CD8-positive, alpha-beta T cell (primary cell): ENCODE measurements at places on chromosomes 6 and 20.

DNA sequence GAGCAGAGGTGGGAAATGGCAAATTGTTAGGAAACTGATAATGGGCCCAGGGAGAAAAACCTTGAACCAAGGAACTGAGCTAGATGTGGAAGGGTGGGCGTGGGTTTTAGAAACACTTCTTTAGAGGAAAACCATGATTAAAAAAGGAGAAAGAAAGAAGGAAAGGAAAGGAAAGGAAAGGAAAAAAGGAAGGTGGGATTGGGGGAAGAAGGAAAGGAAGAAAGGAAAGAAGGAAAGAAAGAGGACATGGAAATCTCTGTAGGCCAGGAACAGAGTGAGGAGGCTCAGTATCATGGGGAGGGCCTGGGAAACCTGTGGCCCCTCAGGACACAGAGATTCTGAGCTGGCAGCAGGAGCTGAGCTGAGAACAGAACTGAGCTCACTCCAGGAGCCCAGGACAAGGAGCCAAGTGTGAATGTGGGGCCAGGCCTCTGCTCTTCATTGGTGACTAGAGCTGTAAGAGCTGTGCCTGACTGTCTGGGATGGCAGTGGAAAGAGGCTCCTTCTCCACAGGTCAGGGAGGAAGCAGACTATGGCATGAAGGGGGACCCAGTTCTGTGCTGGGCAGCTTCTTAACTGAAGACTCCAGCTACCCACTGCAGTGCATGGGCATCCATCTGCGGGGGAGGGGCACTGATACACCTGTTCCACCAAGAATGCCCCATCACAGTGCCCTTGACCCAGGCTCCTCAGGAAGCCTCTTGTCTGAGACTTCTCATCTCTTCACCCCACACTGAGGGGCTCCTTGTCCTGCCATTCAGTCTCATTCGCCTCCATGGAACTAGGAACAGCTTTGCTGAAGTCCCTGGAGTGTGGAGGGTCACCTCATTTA, 116.1 kb upstream of the BACH2 start:
- DNase-seq: no peak

GRCh38 chr6:133062696-133063306, 178.4 kb upstream of the EYA4 start:
- no peak for DNase-seq

GRCh38 chr6:147192278-147192911, 11.8 kb upstream of the STXBP5 start:
- no peak for DNase-seq

DNA sequence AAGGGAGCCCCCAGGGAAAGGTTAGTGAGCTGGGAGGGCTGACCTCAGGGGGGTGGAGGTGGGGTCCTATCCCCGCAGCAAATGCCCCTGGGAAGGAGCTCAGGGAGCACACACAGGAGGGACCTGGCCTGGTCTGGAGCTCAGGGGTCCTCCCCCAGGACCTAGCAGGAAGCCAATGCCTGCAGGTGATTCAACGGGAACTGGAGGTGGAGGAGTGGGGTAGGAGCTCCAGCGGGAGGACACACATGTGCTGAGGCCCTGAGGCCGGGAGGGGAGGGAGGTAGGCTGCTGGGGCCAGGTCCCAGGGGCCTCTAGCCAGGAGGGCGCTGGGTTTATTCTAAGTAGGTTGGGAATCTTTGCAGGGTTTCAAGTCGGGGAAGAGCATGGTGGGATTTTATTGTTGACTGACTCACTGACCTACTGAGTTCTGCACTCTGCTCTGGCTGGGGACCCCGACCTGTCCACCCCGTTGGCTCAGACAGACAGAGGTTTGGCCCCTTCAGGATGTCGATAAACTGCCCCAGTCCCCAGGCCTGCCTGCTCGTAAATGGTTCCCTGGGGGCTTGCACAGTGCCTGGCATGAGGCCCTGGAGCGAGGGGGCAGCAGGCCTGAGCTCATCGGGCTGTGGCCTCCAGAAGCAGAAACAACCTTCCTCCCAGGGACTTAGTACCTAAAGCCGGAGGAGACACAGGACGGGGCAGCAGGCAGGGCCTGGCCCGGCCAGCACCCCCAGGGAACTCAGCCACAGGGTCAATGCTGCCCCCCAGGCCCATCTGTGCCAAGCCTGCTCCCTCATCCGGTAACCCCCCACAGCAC, 62.3 kb downstream of the RIPOR3 start:
- no peak for DNase-seq

DNA sequence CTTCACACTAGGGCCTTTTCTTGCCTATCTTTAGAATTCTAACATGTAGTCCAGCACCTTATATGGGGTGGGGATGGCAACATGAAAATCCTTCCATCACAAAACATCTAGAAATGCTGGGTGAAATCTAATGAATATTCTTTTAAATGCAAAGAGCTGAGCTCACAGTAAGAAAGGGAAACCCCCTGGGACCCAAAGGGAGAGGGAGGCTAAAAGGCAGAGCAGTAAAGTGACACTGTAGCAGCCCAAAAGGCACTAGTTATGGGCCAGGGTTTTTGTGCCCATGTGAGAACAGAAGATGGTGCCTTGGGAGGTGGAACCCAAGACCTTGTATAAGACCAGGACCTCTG, 66.7 kb downstream of the TRAM2 start:
- DNase-seq: no peak

DNA sequence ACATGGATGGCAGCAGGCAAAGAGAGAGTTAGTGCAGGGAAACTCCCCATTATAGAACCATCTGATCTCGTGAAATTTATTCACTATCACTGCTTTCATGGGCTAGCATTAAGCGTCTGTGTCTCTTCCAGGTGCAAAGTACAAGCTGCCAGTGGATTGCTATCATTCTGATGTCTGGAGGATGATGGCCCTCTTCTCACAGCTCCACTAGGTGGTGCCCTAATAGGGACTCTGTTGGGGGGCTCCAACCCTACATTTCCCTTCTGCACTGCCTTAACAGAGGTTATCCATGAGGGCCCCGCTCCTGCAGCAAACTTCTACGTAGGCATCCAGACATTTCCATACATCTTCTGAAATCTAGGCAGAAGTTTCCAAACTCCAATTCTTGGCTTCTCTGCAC, 347.8 kb upstream of the HS3ST5 start:
- DNase-seq: no peak

DNA sequence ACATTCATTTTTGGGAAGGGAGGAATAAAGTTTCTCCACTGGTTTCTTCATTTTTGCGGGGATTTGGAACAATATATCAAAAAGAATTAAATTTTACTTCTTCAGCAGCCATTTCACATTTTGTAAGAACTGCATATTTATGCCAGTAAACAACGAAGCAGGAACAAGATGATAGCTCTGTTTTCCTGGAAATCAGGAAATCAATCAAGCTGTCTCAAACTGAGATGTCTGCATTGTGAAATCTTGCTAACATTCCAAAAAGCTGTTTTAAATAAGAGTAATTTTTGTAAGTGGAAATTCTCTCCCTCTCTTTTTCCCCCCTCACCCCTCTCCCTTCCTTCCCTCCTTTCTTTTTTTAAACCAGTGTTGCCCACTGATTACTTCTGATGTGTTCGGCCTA, 20.0 kb downstream of the MAPK13 start:
- no peak for DNase-seq

GRCh38 chr6:39731565-39731964, 6.4 kb upstream of the KIF6 start:
- DNase-seq: no peak

DNA sequence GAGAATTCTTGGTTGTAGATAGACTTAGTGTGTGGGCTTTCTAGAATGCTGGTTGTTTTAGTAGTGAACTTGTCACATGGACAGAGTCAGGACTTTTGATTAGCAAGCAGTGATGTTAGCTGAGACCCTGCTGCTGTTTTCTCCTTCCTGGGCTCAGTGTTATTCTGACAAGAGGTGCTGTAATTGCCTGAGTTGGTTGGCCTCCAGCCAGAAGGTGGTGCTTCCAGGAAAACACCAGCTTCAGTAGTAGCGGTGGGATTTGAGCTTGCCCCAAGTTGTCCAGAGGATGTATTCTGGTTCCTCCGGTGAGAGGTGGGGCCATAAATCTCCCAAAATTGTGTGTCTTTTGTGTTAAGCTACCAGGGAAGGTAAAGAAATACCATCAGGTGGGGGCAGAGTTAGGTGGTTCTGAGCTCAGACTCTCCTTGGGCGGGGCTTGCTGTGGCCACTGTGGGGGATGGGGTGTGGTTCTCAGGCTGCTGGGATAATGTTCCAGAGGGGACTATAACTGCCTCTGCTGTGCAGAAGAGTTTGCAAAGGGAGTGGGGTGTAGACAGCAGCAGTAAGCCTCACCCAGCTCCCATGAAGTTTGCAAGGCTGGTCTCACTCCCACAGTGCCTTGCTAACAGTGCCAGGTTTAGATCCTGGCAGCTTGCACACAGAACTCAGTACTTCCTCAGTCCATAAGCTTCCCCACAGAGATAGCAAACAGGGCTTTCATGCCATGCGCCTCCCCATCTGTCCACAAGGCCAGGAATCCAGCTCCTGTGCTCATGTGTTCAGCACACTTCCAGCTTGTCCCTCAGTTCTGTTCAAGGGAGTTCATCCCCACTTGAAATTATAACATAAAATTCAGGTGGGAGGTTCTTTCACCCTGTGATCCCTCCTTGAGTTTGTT, 278.4 kb upstream of the PTCHD4 start:
- DNase-seq: no peak

DNA sequence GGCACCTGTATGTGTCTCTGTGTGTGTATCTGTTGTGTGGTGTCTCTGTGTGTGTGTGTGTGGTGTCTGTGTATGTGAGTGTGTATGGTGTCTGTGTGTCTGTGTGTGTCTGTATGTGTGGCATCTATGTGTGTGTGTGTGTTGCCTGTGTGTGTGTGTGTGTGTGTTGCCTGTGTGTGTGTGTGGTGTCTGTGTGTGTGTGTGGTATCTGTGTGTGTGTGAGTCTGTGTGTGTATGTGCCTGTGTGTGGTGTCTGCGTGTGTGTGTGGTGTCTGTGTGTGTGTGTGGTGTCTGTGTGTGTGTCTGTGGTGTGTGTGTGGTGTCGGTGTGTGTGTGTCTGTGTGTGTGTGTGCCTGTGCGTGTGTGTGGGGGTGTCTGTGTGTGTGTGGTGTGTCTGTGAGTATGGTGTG, 31.7 kb upstream of the VEGFA start:
- no peak for DNase-seq

- DNase-seq: peak; percentile 58
These were observed 2.5 kb upstream of the TMEM14C start for GRCh38 chr6:10720265-10720959.

GRCh38 chr6:88867841-88868731, 95.3 kb downstream of the RNGTT start:
- DNase-seq: no peak

DNA sequence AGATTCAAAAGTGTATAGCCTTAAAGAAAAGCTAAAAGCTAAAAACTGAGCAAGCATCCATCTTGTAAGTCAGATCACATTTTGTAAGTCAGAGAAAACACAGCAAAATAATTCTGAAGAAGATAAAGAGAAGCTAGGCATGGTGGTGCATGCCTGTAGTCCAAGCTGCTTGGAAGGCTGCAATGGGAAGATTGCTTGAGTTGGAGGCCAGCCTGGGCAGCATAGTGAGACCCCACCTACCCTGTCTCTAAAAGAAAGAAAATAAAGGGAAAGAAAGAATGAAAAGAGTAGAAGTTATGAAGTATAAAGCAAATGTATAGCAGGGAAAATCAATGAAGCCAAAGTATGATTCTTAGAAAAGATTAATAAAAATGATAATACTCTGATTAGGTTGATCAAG, 20.5 kb upstream of the PKIG start:
- no peak for DNase-seq

DNA sequence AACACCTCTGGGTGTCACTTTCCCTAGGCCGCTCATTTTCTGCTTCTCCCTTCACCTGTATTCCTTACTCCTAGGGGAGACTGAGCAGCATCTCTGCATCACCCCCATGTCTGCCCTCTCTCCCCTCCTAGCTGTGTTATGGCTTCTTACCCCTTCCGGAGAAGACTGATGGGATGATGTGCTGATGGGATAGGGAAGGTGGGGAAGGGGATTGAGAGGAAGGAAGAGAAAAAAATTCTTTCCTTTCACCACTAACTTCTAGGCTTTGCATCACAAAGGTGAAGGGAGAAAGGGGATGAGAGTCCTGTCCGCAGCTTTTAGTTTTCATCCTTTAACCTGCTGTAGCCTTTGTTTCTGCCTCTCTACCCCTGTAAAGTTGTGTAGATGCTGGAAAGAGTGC, 26.7 kb downstream of the AKAP7 start:
- no peak for DNase-seq

GRCh38 chr6:36752886-36753506, 55.4 kb downstream of the RAB44 start:
- DNase-seq: no peak

GRCh38 chr20:36339646-36340592, 33.8 kb downstream of the DLGAP4 start:
- DNase-seq: no peak

DNA sequence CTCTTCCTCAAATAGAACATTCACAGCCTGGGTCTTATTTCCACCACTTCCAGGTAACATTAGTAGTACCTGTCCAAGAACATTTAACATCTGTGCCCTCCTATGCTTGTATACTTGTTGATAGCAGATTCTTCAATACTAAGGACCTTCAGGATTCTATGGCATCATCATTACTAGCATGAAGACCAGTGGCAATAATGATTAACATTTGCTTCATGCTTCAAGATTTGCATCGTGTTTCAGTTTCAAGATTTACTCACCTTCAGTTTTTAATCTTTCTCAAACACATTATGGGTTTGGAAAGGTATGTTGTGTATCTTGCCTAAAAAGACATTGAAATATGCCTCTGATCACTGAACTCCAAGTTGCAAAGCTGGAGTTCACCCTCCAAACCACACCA, 412.8 kb upstream of the NRSN1 start:
- no peak for DNase-seq

DNA sequence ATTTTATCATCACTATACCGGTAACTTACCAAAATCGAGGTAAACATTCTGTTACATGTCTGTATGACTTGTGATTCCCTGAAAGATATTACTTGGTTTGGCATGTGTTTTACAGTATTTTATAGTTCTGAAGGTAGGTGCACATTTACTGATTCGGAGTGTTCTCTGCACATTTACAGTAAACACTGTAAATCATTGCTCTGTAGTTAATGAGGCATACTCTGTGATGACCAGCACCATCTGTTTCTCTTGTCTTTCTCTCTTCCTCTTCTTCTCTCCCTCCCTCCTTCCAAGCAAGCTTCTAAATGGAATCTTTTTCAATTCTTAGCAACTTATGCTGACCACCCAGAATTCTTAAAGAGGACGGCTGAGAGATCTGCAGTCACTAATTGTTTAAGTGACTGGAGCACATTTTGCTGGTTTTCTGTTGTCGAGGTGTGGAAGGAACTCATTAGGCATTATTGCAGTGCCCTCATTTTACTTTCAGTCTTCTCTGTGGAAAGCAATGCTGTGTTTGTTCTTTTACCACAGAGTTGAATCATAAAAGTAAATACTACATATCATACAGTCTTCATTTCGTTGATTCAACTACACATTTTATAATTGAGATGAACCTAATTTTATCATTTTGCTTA, 126.5 kb downstream of the UTRN start:
- DNase-seq: peak; percentile 5

DNA sequence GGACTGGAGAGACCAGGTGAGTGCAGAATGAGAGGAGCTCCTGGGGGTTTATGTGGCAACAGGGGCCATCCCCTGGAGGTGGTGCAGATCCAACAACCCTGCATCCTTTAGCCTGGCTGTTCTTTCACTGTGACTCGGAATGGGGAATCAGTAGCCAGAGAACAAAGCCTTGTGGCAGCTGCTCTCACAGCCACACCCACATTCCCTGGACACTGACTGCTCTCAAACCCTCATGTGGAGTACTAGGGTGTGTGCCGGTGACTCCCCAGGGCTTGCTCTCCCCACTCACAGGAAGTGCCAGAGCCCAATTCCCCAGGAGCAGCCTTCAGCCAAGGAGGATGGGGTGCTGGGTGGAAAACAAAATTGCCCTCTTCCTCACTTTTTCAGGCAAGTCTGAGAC, 30.2 kb upstream of the GGTLC1 start:
- DNase-seq: no peak

GRCh38 chr6:120620900-120621299, 713.4 kb downstream of the TBC1D32 start:
- DNase-seq: no peak
